ENCODE measurements at places on chromosomes 5 and 9.

GRCh38 chr9:89171693-89172092 is 6.9 kb downstream of the SHC3 start:
- no peak for DNase-seq

- DNase-seq = no peak
Measured at GRCh38 chr5:170278611-170279458, 18.7 kb downstream of the LCP2 start.

DNA sequence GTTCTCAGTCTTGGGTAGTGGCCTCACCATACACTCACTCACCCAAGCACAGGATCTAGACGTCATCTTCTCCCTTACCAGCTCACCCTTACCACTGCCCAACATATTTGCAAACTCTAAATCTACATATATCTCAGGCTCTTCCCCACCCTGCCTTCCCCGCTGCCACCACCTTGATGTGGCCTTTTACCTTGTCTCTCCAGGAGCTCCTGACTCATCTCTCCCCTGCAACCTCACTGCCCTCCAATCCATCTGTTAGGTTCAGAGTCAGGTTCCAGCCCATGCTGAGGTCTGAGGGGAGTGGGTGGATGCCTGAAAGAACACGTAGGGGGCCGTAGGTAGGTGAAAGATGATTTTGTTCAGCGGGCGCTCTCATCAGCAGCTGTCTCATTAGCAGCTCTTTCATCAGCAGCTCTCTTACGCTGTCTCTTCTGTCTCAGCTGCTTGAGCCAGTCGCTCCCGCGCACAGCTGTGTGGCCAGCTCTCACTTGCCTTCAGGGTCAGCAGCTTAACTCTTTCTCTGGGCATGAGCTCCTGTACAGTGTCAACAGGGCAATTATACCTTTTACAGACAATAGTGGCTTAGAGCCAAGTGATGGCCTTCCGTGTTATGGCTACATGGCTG is 23.1 kb upstream of the CKMT2 start:
- DNase-seq = no peak

GRCh38 chr9:114163517-114163951 is 8.2 kb downstream of the COL27A1 start:
- no peak for DNase-seq

GRCh38 chr5:158326256-158326655 is 467.3 kb upstream of the CLINT1 start:
- no peak for DNase-seq

DNA sequence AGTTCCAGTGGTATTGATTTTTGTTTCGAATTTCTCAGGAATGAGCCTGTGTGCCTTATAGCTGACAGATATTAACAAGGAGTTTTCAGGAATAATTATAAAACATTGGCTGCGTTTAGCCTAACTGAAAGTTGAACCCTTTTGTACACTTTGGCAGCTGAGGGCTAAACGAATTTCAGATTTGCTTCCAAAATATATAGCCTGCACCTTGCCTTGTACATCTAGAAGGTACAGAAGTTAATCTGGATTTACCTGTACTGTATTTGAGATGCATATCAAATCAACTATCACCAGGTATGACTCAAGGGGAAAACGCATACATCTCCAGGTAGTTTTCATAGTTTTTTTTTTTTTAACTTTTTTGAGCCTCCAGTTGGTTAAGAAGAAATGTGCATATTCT is 1.9 kb upstream of the MSX2 start:
- no peak for DNase-seq

- no peak for DNase-seq
Measured at GRCh38 chr5:34526682-34527305, 129.3 kb upstream of the RAI14 start.

DNA sequence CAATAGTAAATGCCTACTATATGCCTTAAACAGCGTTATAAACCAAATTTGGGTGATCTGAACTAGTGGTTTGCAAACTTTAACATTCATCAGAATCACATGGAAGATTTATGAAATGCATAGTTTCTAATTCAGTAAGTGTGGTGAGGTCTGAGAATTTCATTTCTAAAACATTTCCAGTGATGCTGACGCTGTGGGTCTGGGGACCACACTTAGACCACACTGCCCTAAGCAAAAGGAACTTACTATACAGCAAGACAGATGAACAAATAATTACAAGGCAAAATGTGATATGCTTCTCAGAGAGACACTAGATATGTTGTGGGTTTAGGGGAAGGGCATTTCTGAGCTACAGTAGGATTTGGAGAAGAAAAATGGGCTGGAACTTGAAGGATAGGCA is 72.6 kb downstream of the OXCT1 start:
- no peak for DNase-seq

GRCh38 chr5:143892271-143892670 is 80.3 kb downstream of the HMHB1 start:
- DNase-seq = no peak

DNA sequence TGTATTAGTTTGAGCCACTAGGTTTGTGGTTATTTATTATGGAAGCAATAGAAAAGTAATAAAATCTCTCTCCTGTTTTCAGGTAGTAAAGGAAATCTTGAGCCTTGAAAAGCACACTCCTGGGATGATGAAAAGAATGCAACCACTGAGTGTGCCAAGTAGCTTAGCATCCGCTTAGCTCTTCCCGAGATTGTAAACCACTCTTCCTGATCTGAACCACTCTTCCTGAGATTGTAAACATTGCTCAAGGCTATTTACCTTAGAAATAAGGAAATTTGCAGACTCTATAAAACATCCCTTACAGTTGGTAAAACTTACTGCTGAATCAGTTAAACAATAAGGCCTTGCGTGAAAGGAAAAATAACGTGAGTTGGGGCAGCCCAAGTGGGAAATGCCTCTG is 17.4 kb upstream of the IL33 start:
- DNase-seq = no peak

GRCh38 chr5:113293975-113294310 is 140.8 kb downstream of the TSSK1B start:
- DNase-seq = no peak

DNA sequence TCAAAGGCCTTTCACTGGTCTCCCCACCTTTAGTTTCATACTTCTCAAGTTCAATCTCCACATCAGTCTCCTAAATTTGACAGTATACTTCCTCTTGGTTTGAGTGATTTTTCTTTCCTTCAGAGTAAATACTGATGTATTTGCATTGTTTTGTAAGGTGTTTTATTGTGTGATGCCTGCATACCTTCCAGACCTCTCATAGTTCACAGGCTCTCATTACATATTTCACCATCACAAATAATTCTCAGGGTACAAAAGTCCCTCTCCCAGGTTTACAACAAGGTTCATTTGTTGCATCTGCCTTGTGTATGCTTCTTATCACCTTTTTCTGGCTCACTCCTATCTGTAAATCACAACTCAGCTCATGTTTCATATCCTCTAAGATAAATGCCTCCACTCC is 22.2 kb upstream of the TUSC1 start:
- no peak for DNase-seq

GRCh38 chr9:19618816-19619215 is 170.0 kb downstream of the SLC24A2 start:
- DNase-seq = no peak

- no peak for DNase-seq
Measured at GRCh38 chr5:16884595-16884994, 51.5 kb downstream of the MYO10 start.

DNA sequence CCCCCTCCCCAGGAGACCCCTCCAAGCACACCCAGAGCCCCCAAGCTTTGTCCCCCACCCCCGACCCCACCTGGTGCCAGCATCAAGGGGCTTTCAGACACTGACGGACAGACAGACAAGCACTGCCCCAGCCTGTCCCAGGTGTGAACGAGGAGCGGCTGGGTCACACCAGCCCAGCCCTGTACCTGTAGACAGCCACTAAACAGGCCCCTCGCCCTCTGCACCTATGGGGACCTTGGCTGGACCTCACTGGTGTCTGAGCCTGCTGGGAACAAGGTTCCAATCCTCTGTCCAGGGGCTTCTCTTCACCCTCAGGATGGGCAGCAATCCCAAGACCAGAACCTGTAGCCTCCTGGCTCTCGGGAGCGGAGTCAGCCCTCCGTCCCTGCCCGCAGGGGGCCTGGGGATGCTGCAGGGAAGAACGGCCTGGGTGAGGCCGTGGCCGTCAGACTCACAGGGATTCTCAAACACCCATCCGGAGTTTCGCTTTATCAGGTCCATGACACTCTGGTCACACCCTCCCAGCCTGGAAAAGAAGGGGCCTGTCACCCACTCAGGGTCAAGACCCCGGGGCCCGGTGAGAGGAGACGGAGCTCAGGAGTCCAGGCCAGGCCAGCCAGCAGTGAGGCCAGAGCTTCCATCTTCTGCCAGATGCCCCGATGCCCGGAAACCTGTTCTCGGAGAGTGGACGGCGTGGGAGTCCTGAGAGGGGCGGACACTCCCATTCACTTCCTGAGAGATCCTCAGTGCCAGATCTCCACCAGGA is 2.8 kb downstream of the LCN6 start:
- no peak for DNase-seq

DNA sequence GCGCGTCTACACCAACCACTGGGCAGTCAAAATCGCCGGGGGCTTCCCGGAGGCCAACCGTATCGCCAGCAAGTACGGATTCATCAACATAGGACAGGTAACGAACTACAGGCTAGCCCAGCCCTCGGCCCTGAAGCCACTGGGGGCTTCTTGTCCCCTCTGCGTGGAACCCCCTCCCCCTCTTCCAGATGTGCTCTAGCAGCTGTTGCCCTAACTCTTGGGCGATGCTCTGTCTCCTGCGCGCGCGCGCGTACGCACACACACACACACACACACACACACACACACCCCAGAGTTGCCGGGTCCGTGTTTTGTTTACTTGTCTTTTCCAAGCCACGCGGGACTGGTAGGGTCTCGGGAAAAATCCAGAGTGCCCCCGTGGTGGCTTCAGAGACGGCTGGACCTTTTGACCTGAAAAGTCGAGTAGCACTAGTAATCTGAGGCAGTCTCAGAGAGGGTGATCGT is 836 bp downstream of the PCSK5 start:
- no peak for DNase-seq

DNA sequence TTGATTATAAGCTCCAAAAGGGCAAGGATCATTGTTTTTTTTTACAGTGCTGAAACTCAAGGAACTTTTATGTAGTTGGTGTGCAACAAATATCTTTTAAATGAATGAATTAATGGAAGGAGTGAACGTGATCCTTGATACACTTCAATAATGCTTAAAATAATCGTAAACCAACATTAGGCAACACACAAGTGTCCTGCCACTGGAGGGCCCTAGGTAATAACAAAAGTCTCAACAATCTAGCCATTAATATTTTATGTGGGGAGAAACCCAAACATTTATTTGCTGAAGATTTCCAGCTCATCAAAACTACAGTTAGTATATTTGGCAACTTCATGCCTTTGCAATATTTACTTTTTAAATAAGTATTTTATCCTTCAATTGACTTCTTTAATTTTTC is 309.0 kb upstream of the FBXL7 start:
- no peak for DNase-seq

- no peak for DNase-seq
Measured at GRCh38 chr5:83340511-83340918, 131.0 kb upstream of the VCAN start.

DNA sequence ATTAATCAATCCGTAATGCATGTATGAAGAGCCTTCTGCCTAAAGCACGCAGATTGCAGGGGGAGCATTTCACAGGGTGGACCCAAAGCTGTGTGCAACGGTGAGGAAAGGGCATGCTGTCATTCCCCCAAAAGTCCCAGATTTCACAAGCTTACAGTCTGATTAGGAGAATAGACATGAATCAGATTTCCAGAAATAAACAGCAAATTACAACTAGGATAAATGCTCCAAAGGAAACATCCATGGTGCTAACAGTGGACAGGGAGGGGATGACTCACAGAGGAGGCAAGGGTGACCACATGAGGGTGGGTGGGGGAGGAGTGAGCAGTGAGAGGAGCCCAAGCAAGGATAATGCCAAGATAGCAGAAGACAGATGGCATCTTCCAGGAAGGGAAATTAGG is 258.4 kb upstream of the TAS2R1 start:
- peak; percentile 23 for DNase-seq

DNA sequence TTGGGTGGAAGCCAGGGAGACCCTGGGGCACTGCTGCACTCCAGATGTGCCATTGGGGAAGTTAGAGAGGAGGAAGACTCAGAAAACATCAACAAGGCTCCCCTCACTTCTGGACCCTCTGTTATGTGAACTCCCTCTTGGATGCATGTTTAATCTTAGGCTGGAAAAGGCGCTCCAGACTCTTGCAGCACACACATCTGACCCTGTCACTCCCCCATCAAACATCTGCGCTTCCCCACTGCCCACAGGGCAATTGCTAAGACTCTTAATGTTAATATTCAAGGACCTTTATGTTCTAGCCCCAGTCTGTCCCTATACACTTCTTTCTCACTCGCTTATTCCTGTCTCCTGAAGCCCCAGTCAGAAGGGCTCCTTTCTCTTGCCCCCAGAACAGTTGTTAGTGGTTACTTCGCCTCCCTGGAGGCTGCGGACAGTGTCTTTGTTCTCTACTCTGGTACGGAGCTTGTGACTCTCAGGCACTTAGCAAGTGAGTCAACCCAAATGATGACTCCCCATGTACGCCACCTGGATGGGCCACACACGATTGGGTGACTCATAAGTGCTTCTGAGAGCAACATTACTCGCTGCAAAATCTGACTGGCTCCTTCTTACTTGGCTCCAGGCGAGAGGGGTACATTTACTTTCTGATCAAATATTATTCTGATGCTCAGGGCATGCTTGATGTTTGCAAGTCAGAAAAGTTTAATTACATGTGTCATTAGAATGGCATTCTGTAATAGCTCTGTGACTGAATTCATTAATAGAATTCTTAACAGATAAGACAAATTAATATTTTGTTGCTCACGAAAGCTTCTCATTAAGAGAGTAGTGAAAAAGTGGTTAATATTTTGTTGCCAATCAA is 193.6 kb downstream of the HSPA4 start:
- no peak for DNase-seq

- no peak for DNase-seq
Measured at GRCh38 chr9:3700772-3701171, 175.0 kb upstream of the RFX3 start.

DNA sequence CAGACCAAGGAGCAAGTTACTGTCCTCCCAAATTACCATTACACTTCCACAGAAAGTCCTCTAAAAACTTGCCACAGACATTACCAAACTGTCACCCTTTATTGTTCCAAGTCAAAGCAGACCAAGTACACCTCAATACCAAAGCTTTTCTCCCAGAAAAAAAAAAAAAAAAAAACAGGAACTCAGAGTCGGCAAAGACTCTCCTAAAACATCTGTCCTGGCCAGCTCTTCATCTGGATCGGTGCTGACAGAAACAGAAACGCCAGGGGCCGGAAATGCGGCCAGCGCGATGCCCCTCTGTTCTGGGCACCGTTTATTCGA is 718 bp downstream of the DEPDC1B start:
- no peak for DNase-seq

Data from cerebellar nuclear complex (tissue), 1 donor.